Upper lobe of right lung (tissue), 1 donor: ENCODE measurements at places on chromosomes 7 and 10.

GRCh38 chr7:70178211-70178610 is 579.9 kb downstream of the AUTS2 start:
- no peak overlapping the region for H3K4me3 ChIP-seq
- no peaks in the 10 kb centered on the region for H3K4me1 ChIP-seq
- no peaks in the 10 kb centered on the region for H3K27me3 ChIP-seq
- no peak overlapping the region for H3K27ac ChIP-seq

GRCh38 chr7:18815261-18815960 is 302.0 kb downstream of the TWIST1 start:
- H3K27me3 ChIP-seq, result no peaks in the 10 kb centered on the region
- no peaks in the 10 kb centered on the region for H3K36me3 ChIP-seq
- H3K4me1 ChIP-seq, result no peaks in the 10 kb centered on the region
- DNase-seq, result no peak

GRCh38 chr10:102147561-102147960 is 4.6 kb upstream of the NOLC1 start:
- peaks cover 5% of the 10 kb centered on the region for H3K4me1 ChIP-seq
- H3K36me3 ChIP-seq, result peaks cover 70% of the 10 kb centered on the region
- H3K4me3 ChIP-seq, result no peak overlapping the region
- DNase-seq, result no peak

GRCh38 chr7:33685981-33686683 is 219.2 kb upstream of the BMPER start:
- no peaks in the 10 kb centered on the region for H3K27me3 ChIP-seq
- H3K36me3 ChIP-seq, result no peaks in the 10 kb centered on the region
- peak overlapping the region; percentile 13 for H3K27ac ChIP-seq

GRCh38 chr7:68833422-68833821 is 764.9 kb upstream of the AUTS2 start:
- H3K27ac ChIP-seq, result no peak overlapping the region
- H3K36me3 ChIP-seq, result no peaks in the 10 kb centered on the region
- DNase-seq, result no peak
- H3K4me1 ChIP-seq, result no peaks in the 10 kb centered on the region
- H3K4me3 ChIP-seq, result no peak overlapping the region

GRCh38 chr10:69359148-69359547 is 57.6 kb downstream of the TACR2 start:
- no peak overlapping the region for H3K4me3 ChIP-seq
- peaks cover 39% of the 10 kb centered on the region for H3K4me1 ChIP-seq
- H3K27ac ChIP-seq, result no peak overlapping the region
- H3K36me3 ChIP-seq, result peaks cover 4% of the 10 kb centered on the region

- H3K36me3 ChIP-seq, result peaks cover 71% of the 10 kb centered on the region
- H3K4me3 ChIP-seq, result no peak overlapping the region
- peak overlapping the region; percentile 74 for H3K27ac ChIP-seq
- H3K27me3 ChIP-seq, result no peaks in the 10 kb centered on the region
Observed at GRCh38 chr10:30456266-30456665, 22.3 kb downstream of the MAP3K8 start.

- H3K27ac ChIP-seq, result no peak overlapping the region
- H3K4me3 ChIP-seq, result no peak overlapping the region
- no peak for DNase-seq
- no peaks in the 10 kb centered on the region for H3K36me3 ChIP-seq
Observed at GRCh38 chr7:48298779-48299178, 127.5 kb downstream of the ABCA13 start.

DNA sequence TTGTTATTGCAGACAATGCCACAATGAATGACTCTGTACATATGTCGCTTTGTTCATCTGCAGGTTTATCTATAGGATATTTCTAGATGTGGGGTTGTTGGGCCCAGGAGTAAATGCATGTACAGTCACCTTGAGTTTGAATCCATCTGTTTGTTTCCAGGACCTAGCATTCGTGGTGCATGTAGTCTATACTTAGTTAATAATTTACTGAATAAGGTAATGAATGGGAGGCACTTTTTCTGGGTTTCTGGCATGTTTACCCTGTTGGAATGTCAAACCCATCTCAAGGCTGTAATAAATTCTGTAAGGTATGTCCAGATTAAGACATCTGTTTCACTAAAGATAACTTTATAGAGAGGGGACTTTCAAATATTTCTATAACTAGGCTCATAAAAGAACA is 23.5 kb downstream of the HECTD2 start:
- no peak overlapping the region for H3K4me3 ChIP-seq
- no peak overlapping the region for H3K27ac ChIP-seq
- DNase-seq, result no peak

DNA sequence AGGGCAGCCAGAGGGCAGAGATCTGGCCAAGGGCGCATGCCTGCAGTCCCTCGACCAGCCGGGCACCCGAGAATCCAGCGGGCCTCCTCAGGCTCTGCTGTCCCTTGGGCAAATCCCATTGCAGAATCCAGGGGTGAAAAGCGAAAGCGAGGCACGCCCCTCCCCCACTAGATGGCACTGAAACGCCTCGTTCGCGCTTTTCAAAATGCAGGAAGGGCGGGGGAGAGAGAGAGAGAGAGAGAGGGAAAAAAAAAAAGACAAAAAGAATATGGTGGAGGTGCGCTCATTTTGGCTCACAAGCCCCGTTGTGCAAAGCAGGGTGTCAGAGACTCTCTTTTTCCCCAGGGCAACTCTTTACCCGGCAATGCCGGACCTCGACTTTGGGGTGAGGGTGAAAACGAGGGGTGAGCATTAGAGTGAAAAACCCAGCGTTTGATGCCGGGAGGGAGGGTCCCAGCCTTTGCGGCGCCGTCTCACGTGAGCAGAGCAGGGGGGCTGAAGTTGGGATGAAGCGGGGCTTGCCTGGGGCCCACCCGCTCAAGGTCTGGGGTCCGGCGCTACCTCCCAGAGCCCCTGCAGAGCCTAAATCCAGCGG is 2.5 kb upstream of the TMEM178B start:
- DNase-seq, result no peak
- peaks cover 25% of the 10 kb centered on the region for H3K4me1 ChIP-seq
- H3K27ac ChIP-seq, result no peak overlapping the region
- no peaks in the 10 kb centered on the region for H3K36me3 ChIP-seq
- peaks cover 54% of the 10 kb centered on the region for H3K27me3 ChIP-seq

DNA sequence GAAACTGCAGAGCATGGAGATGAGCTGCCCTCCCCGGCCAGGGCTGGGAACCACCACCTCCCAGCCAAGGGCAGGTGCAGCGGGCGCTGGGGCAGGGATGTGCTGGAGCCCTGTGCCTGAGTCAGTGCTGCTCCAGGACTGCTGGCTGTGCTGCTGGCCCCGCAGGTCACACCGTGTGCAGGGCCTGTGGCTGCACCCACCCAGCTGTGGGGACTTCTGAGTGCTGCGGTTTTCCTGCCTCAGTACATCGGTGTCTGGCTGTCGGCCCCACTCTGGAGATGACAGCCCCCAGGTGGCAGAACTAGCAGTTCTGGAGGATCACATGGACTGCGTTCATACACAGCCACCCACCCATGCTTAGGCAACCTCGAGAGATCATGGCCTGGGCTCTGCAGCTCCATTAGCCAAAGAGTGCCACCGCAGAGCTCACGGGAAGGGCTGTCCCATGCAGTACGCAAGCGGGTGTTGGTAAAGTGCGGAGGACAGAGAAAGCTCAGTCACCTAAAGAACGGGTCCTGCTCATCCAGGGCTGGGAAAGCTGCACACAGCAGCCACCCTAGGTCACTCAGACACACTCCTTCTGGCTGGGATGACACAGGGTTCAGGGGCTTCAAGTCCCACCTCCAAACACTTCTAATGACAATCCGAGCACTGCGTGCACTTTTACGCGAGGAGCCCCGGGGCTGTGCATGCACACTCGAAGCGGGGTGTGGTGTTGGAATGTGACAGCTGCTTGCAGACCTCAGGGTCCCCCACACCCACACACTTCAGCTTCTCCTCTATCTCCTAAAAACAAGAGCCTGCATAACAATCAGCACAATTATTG is 198.1 kb upstream of the PPP2R2D start:
- H3K36me3 ChIP-seq, result no peaks in the 10 kb centered on the region
- peak; percentile 48 for DNase-seq
- peaks cover 5% of the 10 kb centered on the region for H3K27me3 ChIP-seq
- no peak overlapping the region for H3K4me3 ChIP-seq
- H3K27ac ChIP-seq, result no peak overlapping the region

- no peaks in the 10 kb centered on the region for H3K27me3 ChIP-seq
- no peak overlapping the region for H3K4me3 ChIP-seq
- DNase-seq, result no peak
- H3K36me3 ChIP-seq, result no peaks in the 10 kb centered on the region
- no peak overlapping the region for H3K27ac ChIP-seq
Observed at GRCh38 chr7:70640266-70640833, 491.6 kb upstream of the GALNT17 start.

DNA sequence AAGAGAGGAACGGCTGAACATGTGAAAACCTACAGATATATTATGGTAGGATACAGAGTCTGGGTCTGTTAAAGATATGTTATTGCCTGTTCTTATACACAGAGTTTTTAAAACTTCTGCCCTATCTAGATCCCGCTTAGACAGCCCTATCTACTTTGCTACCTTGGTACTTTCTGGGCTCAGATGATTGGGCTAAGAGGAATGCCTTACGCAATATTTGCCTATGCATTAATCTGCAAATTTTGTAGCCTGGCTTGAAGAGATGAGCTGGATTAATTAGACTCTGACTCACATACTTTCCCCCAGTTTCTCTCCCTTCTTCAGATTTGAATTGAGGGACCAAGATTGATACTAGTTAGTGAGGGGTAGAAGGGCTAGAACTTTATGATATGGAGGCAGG is 33.6 kb upstream of the A1CF start:
- H3K4me1 ChIP-seq, result no peaks in the 10 kb centered on the region
- H3K27me3 ChIP-seq, result no peaks in the 10 kb centered on the region
- no peak overlapping the region for H3K27ac ChIP-seq
- no peak for DNase-seq

- no peak overlapping the region for H3K27ac ChIP-seq
- no peak for DNase-seq
- H3K27me3 ChIP-seq, result no peaks in the 10 kb centered on the region
- no peak overlapping the region for H3K4me3 ChIP-seq
Observed at GRCh38 chr10:43471146-43471545, 34.2 kb downstream of the ZNF487 start.
